Panc1 (cell line): ENCODE measurements at places on chromosomes 2 and 18. TPM values are rescaled to one million over a fixed set of nuclear protein-coding genes. Genes with fewer than 3 reads are reported as not detected.

Gene TCF23
- 0.03 TPM for total RNA-seq

Gene ITM2C
- total RNA-seq = 114 TPM

Gene CCDC141
- 0.10 TPM for total RNA-seq

Gene CRYBA2
- not detected for total RNA-seq

GRCh38 chr2:74700643-74701372 is 46.8 kb downstream of the SEMA4F start:
- no peak for DNase-seq

DNA sequence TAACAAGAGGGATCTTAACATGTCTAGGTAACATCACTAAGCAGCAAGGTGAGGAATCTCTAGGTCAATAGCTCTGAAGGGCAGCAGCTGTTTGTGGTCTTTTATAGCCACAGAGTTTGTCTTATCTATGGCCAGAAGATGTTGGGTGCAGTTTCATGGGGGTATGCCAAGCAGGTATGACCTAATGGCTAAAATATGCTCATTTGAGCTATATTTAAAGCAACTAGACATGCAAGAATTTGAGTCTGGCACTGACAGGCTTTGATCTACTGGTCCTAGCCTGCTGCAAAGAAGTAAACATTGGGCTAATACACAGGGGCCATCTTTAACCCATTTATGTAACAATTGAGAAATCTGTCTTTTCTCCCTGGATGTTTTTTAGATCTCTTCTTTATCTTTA is 13.9 kb upstream of the UGP2 start:
- no peak for DNase-seq

GRCh38 chr2:135299165-135299564 is 231.9 kb downstream of the ZRANB3 start:
- DNase-seq = no peak

DNA sequence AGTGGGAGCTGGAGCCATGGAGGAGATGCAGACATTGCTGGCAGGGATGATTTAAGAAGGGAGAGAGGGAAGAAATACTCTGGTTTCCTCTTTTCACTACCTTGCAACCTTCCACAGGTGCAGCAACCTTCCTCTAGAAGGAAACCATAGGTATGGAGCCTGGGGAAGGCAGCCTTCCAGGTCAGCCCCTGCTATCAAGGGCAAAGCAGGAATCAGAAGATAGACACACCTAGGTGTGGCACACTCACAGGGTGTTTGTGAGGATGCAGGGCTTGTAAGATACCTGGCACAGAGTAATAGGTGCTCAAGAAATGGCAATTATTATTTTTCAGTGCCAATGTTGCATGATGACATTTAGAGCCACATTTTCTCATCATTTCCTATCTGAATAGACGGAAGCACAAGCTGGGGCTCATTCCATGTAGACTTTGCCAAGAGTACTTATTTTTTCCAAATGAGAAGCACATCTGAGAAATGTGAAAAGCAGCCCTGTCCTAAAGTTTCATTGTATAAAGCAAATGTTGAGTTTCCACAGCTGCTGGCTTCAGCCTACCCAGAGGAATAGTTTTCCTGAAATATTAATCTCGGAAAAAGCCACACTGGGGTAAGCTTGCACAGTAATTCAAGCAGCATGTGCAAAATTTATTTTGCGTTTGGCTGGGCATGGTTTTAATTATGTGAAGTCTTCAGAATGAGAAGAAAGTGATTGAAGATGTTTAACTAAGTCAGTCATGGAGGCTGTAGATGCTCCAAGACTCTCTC is 20.6 kb downstream of the EVA1A start:
- DNase-seq = no peak

- no peak for DNase-seq
Observed at GRCh38 chr2:38207168-38207567, 131.2 kb upstream of the CYP1B1 start.

- no peak for DNase-seq
Observed at GRCh38 chr2:127586746-127587295, 51.3 kb downstream of the MYO7B start.

DNA sequence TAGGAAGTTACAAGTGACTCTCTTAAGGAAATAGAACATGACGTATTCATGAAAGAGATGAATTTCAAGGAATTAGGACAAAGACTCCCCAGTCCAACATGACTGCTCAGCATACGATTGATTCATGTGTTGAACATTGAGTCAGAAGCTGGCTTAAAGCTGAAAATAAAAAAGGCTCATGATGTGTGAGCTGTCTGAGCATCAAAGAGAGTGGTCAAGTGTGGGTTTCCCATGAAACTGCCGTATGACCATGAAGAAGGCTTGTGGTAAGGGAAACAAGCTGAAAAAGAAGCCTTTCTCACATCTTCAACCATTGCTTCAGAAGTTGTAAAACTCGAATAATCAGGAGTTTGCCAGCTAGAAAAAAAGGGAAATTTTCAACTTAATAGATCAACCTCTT is 201.9 kb upstream of the APCDD1 start:
- no peak for DNase-seq

DNA sequence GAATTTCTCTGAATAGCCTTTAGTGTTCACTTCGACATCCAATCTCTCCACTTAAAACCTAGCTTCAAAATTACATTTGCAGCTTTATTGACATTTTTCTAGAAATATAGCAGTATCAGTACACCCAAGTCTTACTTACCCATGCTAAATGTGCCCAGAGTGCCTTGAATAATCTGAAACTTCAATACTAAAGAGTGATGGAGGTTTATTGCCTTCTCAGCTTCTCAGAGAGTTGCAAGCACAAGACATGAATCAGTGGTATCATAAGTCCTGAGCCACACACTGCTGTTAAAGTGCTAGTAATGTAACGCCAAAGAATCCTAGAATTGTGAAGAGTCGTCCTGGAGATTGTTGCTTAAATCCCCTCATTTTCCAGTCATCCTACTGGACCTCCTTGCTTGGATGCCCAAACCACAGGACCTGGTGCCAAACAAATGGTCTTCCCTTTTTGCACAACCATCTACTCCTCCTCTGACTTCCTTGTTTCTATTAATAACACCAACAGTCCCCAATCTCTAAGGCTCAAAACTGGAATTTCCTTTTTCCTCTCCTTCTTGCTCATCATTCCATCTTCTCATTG is 83.2 kb upstream of the SPATS2L start:
- DNase-seq = no peak

DNA sequence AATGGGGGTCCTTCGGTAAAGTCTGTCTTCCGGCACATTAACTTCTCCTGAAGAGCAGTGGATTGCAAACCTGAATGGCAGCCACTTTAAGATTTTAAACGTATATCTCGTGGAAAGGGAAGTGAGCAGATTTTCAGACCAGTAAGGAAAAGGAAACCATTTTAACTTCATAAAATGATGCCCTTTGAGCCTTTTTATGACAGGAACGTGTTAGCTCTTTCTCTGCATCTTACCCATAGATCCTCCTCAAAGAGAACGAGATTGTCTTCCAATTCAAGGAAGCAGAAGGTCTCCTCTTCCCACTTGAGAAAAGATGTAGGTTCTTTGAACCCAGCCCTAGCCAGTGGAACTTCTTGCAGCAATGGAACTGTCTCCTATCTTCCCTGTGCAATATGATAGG is 35.6 kb downstream of the HK2 start:
- no peak for DNase-seq

DNA sequence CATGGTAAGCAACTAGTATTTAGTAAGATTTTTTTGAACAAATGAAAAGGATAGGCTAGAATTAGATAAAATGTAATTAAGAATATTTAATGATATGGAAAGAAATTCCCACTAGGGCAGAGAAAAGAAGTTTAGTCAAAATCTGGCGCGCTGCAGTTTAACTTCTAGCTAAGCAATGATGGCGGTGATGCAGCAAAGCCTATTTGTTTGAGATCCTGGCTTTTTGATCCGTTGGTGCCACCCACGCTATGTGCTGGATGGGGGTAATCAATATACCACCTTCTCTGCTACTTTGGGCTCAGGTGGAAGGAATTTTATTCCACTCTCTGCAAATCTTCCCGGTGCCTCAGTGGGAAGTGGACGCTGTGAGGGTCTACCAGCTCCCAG is 421 bp upstream of the FAM171B start:
- DNase-seq = no peak

GRCh38 chr2:146239392-146240135 is 1605.3 kb upstream of the ACVR2A start:
- DNase-seq = no peak

DNA sequence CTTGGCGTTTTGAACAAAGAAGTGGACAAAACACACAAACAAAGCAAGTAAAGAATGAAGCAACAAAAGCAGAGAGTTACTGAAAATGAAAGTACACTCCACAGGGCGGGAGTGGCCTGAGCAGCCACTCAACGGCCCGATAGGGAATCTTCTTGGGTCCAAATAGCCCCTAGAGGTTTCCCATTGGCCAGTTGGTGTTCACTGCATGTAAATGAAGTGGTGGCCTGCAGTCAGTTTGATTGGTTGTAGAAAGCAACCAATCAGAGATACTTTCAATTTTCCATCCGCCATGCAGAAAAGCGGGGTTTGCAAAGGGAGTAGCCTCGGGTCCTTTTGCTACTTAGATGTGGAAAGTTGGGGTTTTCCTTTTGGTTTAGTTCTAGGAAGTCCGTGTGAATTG is 31.6 kb downstream of the CYBRD1 start:
- DNase-seq = peak; percentile 57

DNA sequence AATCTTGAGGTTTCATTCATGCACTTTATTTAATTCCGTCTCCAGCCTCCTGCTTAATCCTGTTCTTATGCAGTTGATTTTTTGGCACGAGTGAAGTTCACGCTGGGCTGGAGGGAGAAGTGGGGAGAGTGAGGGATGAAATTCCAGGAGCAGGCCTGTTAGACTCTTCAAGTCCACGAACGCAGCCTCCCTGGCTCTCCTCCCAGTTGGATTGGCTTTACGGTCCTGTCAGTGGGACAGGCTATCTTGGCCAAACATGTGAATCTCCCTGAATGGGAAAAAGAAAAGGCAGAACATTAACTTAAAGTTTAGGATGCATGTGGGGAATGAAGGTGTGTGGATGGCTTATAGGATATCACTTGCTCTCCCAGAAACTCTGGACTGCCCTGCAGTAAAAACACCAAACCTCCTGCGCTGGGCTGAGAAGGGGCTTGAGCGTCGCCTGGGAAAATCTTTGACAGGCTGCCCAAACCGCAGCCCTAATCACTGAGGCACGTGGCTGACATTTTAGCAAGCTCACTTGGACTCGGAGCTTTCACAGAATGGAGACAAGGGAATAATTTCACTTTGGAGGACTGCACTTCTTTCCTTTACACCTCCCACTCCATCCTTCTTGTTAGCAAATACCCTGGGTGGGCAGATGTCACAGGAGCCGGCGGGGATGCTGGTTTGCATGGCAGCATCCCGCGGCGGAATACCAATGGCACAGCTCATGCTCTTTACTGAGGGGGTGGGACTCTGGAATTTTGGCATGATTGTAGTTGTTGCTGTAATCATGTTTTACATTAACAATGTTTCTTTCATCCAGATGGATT is 93.9 kb downstream of the ACKR3 start:
- DNase-seq = no peak

DNA sequence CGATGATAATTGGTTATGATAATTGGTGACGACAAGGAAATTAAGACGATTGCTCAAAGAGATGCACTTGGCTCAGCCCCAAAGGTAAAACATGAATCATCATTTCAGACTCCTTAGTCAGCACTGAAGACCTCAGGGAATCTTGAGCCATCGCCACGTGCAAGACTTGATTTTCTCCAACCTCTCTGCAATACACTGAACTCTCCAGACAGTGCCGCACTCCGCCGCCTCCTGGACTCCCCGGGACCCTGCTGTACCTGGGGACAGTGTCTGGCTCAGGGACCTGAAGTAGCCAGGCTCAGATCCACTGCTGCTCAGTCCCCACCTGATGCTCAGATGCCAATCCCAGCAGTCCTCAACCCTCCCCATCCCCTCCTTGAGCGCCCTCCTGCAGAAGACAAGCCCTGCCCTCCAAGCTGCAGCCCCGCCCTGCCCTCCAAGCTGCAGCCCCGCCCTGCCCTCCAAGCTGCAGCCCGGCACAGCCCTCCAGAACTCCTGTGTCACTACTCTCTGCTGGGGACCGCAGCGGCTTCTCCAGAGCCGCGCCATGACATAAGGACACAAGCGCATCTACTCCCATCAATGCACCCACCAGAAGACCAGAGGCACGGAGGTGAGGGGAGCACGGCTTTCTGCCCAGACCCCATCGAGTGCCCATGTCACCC is 1.1 kb downstream of the TMEM18 start:
- DNase-seq = peak; percentile 84

- no peak for DNase-seq
Observed at GRCh38 chr2:239722760-239723470, 302.2 kb downstream of the NDUFA10 start.

- DNase-seq = no peak
Observed at GRCh38 chr18:31100436-31101182, 1.6 kb downstream of the DSC2 start.

DNA sequence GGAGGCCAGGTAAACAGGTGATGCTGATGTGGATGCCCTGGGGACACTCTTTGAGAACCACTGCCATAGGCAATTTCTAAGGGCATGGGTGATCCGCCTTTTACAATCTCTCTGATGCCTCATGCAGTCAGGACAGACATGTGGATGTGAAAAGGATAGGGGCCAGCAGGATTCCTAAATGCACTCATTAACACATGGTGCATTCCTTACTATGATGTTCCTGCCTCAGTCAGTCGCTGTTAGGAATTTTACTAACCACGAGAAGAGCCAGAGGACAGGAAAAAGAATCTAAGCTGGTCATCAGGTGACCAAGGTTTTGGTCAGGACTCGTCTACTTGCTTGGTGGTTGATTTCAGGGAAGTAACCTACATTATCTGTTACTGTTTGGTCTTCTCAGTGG is 191.0 kb downstream of the ARL4C start:
- no peak for DNase-seq

DNA sequence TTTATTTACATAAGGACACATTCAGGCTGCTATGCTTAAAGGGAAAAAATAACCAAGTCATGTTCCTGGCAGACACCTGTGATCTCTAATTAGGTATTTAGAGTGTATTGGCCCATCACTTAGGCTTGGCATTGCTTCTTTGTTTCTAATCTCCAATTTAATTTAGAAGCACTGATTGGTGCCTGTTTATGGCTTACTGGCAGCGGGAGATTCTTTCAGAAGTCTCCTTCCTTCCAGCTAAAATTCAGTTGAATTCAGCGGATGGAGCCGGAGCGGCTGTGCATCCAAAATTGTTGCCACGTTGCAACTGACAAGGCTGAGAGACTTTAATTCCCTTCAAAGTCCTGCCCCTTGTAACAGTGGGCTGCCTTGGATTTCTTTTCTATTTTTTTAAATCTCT is 66.5 kb downstream of the VWA3B start:
- DNase-seq = no peak
